ENCODE measurements at places on chromosomes 2 and 18.

DNA sequence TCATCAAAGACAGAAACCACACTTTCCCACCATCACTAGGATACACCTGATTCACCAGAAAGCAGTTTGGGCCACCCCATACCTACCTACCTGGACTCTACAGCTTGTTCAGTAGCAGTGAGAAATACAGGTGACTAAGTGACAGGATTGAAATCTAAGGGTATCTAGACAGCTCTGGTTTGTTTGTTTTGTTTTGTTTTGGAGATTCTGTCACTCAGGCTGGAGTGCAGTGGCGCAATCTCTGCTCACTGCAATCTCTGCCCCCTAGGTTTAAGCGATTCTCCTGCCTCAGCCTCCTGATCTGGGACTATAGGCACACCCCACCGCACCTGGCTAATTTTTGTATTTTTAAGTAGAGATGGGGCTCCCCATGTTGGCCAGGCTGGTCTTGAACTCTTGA is 3.1 kb downstream of the TTC21B start:
- DNase-seq, result no peak

DNA sequence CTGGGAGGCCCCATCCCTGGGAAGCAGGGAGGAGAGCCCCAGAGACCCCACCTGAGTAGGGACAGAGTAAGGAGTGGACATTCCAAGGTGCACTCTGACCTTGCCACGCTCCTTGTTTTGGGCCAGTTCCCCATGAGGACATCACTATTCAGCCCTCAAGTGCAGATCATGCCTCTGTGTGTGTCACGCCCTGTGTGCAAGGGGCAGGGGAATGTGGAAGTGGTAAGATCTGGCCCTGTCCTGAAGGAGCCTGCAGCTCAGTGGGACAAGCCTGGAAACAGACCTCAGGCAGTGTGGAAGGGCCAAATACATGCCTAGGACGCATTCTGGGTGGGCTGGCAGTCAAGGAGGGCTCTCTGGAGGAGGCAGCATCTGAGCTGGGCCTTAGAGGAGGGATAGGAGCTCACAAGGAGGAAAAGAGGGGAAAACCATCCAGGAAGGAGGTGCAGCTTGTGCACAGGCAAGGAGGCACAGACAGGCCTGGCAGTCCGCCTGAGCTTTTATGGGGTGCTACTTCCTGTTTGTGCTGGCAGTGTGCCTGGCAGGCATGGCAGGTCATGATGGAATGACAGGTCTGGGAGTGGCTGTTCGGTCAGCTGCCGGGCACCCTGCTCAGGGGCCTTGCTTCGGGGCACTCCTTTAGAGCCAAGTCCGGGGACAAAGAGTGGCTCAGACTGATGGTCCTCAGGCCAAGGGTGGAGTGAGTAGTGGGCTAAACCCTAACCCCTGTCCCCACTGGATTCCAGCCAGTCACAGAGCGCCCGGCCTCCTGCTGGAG is 3.3 kb downstream of the KLHL30 start:
- no peak for DNase-seq

- peak; percentile 70 for DNase-seq
Observed at GRCh38 chr2:85390941-85391669, 19.1 kb downstream of the CAPG start.

- DNase-seq, result no peak
Observed at GRCh38 chr2:73838889-73839534, 10.3 kb downstream of the STAMBP start.

- no peak for DNase-seq
Observed at GRCh38 chr2:105299290-105299689, 30.2 kb downstream of the TGFBRAP1 start.

GRCh38 chr2:105610576-105611332 is 134.0 kb upstream of the NCK2 start:
- no peak for DNase-seq

DNA sequence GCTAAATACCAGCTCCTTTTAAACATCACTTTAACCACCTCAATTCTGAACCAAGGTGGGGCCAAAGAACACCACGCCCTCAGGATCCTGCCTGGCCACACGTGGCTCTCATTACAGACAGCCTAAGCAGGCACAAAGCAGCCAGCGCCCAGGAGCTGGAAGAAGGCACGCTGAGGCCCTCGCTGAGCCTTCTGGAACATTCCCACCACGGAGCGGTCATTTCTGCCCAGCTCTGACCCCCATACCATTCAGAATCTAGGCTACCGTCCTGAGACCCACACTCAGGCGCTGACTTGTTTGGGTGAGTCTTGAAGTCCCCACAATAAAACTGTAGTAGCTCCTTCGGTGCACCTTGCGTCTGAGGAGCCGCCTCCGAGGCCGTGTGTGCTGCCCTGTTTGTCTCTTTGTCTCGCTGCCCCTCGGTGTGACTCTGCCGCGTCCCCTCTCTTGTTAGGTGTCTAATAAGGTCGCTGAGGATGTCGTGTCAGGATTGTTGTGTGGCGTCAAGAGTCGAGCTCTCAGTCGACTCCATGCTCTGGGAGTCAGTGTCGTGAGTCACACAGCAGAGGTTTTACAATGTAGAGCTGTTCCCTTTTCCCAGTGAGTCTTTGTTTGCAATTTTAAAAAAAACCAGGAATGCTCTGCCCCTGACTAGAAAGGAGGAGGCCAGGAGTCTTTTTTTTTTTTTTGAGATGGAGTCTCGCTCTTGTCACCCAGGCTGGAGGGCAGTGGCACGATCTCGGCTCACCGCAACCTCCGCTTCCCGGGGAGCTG is 242.4 kb downstream of the KLHL29 start:
- no peak for DNase-seq

- no peak for DNase-seq
Observed at GRCh38 chr2:39547811-39548719, 111.0 kb upstream of the MAP4K3 start.

DNA sequence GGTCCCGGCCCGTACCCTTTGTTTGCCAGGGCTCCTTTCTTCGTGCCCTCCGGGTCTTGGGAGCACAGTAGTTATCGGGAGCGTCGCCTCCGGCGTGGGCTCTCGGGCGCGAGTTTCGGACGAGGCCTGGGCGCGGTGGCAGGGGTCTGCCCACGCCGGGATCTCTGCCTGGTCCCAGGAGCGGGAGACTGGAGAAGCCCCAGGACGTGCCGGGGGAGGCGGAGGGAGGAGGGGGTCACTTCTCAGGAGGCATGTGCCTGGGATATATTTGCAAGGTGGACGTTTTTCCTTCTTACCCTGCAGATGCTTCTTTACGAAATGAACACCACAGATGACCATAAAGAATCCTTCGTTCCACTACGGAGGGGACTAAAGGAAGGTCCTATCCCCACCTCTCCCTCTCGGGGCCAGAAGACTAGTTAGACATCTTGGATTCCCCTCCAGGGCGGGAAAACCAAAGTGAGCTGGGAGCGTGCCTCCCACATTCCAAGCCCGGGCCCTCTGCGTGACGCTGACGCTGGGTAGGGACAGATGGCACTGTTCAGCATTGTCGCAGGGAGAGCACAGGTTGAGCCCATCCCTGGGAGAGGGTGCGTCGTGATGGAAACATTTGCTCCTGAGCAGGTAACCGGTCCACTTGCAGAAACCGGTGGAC is 483 bp upstream of the FHL2 start:
- no peak for DNase-seq

- no peak for DNase-seq
Observed at GRCh38 chr2:24586955-24587354, 95.9 kb downstream of the NCOA1 start.

DNA sequence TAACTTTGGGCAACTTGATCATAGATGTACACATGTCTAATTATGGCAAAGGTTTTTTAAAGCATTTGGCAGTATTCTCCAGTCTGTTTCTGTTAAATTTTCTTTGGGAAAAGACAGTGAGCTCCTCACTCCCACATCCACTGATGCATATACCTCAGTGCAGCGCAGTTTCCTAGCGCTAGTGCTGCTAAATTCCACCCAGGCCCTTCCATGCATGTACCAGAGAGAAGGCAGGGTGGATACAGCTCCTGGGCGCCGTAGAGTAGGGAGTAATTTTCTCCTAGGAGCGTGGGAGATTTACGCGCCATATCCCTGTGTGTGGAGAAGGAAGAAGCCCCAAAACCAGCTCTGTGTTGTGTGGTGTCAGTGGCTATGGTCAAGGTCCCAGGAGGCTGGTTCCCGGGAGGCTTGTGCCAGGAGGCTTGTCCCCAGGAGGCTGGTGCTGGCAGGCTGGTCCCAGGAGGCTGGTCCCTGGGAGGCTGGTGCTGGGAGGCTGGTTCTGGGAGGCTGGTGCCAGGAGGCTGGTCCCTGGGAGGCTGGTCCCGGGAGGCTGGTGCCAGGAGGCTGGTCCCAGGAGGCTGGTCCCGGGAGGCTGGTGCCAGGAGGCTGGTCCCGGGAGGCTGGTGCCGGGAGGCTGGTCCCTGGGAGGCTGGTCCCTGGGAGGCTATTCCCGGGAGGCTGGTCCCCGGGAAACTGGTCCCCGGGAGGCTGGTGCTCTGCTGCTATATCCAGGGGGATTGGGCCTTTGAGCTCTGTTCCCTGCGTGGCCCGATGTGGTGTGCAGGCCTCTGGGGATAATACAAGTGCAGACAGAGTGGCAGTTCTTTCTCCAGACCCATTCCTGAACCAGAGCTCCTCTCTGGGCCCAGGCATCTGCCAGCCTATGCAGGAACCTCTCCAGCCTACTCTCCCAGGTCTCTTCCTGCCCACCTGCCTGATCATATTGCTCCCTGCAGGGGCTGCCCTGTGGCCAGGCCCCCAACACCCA is 161.2 kb downstream of the SEPTIN10 start:
- DNase-seq, result no peak

- no peak for DNase-seq
Observed at GRCh38 chr2:180474716-180475115, 467.6 kb upstream of the CWC22 start.

DNA sequence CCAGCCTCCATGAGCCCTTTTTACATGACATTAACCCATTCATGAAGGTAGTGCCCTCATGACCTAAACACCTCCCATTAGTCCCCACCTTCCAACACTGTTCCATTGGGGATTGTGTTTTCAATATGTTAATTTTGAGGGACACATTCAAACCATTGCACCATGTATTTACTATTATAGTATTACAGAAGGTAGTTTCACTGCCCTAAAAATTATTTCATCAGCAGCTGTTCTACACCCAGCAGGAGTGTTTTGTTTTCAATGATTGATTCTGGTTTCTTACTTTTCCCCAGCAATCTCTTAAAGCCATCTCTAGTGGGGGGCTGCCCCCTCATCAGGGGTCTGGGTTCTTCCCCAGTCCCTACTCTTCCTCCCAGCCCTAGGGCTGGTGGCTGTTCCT is 71.9 kb downstream of the CERS6 start:
- no peak for DNase-seq

DNA sequence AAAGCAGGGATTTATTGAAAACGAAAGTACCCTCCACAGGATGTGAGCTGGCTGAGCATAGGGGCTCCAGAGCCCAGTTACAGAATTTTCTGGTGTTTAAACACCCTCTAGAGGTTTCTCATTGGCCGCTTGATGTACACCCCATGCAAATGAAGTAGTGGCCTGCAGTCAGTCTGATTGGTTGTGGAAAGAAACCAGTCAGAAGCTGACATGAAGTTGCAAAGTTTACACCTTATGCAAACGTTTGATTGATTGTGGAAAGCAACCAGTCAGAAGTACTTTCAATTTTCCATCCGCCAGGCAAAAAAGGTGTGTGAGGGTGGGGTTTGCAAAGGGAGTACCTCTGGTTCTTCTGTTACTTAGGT is 62.3 kb downstream of the VWA3B start:
- DNase-seq, result no peak

DNA sequence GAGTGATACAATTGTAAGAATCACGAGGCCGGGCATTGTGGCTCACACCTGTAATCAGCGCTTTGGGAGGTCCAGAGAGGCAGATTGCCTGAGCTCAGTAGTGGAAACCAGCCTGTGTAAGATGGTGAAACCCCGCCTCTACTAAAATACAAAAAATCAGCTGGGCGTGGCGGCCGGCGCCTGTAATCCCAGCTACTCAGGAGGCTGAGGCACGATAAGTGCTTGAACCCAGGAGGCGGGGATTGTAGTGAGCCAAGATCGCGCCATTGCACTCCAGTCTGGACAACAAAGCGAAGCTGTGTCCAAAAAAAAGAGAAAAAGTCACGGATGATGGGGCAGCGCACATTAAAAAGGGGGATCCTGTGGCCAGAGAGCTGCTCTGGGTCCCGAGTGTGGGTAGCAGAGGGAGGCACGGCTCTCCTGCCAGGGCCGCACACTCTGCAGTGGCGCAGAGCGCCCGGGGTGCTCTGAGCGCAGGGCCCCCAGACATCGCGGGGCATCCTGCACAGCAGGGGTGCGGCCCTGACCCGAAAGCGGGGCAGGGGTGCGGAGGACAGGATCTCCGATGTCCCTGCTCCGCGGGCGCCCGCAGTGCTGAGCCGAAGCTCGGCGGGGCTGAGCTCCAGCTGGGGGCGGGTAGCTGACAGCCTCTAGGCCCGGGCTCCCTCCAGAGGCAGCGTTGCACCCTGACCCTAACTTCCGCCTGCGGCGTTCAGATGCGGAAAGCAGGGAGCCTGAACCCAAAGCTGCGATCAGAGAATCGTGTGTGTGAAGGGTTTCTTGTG is 30.4 kb upstream of the RAB6D start:
- no peak for DNase-seq
